ENCODE measurements at places on chromosomes 2 and 18.

- no peak for DNase-seq
Observed at GRCh38 chr2:73503992-73504570, 118.4 kb downstream of the ALMS1 start.

- DNase-seq = no peak
Observed at GRCh38 chr2:15092691-15093090, 460.2 kb downstream of the LRATD1 start.

GRCh38 chr2:241123816-241124536 lies 21.9 kb upstream of the MTERF4 start:
- no peak for DNase-seq

GRCh38 chr2:147789287-147789686 lies 55.5 kb upstream of the ACVR2A start:
- no peak for DNase-seq

DNA sequence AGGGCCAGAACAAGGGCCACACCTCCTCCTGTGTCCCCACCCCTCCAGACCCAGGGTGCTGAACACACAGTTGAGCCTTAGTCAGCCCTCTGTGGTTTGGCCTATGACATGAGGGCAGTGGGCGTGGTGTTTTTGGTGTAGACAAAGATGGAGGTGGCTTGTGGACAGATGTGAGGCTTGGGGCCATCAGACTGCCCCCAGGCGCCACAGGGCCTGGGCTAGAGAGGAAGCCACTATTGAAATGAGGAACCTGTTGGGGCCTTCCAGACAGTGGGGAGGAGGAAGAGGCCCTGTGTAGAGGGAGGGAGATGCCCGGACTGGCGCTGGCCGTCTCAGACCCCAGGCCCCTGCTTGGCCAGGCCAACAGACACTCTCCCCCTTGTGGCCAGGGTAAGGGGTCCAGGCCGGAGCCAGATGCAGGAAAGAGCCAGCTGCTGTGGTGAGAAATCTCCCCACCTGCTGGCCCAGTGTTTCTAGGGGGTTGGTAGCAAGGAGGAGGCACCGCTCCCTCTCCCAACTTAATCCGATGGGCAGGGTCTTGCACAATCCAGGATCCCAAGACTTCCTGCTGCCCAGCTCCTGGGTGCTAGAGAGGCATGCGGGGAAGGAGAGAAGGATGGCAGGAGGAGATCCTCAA lies 53.8 kb downstream of the SMAD7 start:
- DNase-seq = peak; percentile 24

- peak; percentile 40 for DNase-seq
Observed at GRCh38 chr18:61893971-61894750, 1.4 kb upstream of the RNF152 start.
